ENCODE measurements at places on chromosomes 3 and 15. TPM values are rescaled to one million over a fixed set of nuclear protein-coding genes. Genes with fewer than 3 reads are reported as not detected.

KBTBD13 gene
- total RNA-seq, result not detected

CCR5 gene
- total RNA-seq, result not detected

WNT5A gene
- 30.4 TPM for total RNA-seq

MYO5A gene
- total RNA-seq, result 45.4 TPM

TICRR gene
- 2.3 TPM for total RNA-seq

PDZRN3 gene
- 34.1 TPM for total RNA-seq

NPAP1 gene
- not detected for total RNA-seq

PRKCI gene
- total RNA-seq, result 43.8 TPM

DNA sequence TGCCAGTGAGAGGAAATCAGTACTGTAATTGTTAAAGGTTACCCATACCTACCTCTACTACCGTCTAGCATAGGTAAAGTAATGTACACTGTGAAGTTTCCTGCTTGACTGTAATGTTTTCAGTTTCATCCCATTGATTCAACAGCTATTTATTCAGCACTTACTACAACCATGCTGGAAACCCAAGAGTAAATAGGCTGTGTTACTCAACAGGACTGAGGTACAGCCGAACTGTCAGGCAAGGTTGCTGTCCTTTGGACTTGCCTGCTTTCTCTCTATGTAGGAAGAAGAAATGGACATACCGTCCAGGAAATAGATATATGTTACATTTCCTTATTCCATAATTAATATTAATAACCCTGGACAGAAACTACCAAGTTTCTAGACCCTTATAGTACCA, 265.5 kb downstream of the NR2F2 start:
- no peaks in the 10 kb centered on the region for H3K36me3 ChIP-seq
- peaks cover 23% of the 10 kb centered on the region for H3K27me3 ChIP-seq
- H3K27ac ChIP-seq, result no peak overlapping the region
- H3K4me1 ChIP-seq, result no peaks in the 10 kb centered on the region
- no peak for DNase-seq

DNA sequence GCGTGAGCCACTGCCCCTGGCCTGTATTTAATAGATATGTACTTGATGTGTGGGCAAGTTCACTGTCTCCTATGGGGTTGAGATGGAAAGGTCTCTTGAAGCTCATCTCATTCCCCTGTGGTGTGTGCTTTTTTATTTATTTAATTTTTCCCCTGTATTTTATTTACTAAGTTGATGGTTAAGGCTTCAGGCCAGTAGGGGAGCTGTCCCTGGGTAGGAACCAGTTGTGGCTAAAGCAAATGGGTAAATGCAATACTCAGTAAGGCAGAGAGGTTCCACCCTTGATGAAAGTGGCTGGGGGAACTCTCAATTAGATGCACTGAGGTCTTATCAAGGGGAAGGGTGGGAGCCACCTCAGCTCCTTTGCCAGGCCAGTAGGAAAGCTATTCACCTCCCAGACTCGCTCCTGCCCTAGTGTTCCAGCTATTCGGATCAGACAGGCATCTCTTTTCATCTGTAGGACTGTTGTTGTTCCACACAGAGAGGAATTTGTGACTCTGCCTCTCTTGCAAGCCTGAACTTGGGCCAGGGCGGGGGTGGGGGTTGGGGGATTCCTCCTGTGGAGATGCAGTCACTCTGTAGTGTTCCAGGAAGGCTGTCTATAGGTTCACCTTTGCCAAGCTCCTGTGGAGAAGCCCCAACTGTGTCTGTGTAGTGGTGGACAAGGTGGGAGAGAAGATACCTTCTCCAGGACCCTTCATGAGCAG, 26.1 kb downstream of the PCCB start:
- H3K4me1 ChIP-seq, result peaks cover 3% of the 10 kb centered on the region
- H3K4me3 ChIP-seq, result no peak overlapping the region
- peaks cover 59% of the 10 kb centered on the region for H3K36me3 ChIP-seq
- DNase-seq, result no peak
- no peak overlapping the region for H3K27ac ChIP-seq

- H3K4me3 ChIP-seq, result no peak overlapping the region
- no peak for DNase-seq
- no peaks in the 10 kb centered on the region for H3K36me3 ChIP-seq
- peaks cover 2% of the 10 kb centered on the region for H3K27me3 ChIP-seq
- H3K4me1 ChIP-seq, result no peaks in the 10 kb centered on the region
Measured at GRCh38 chr3:38960042-38960622, 91.6 kb downstream of the SCN11A start.

DNA sequence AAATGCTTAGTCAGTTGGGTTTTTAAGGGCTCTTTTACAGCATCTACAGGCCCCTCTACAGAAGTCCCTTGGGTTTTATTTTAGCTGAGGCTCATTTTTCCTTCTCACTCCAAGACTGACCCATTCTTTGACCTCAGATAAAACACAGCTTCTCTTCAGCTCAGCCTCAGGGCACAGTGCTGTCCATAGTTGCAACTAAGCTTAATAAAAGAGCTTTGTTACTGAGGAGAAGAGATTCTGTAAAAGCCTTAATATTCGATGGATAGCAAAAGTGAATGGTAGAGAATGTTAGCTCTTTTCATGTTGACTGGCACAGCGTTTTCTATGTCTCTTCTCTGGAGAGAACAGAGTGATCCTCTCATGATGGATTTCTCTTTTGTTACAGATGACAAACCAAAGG, 277.9 kb downstream of the BBX start:
- H3K27ac ChIP-seq, result no peak overlapping the region
- DNase-seq, result no peak
- H3K36me3 ChIP-seq, result peaks cover 53% of the 10 kb centered on the region
- H3K4me3 ChIP-seq, result no peak overlapping the region
- peaks cover 47% of the 10 kb centered on the region for H3K4me1 ChIP-seq

- no peak for DNase-seq
- H3K27me3 ChIP-seq, result no peaks in the 10 kb centered on the region
- H3K27ac ChIP-seq, result peak overlapping the region; percentile 97
- peaks cover 59% of the 10 kb centered on the region for H3K4me1 ChIP-seq
Measured at GRCh38 chr15:90413411-90414379, 25.7 kb downstream of the IQGAP1 start.

DNA sequence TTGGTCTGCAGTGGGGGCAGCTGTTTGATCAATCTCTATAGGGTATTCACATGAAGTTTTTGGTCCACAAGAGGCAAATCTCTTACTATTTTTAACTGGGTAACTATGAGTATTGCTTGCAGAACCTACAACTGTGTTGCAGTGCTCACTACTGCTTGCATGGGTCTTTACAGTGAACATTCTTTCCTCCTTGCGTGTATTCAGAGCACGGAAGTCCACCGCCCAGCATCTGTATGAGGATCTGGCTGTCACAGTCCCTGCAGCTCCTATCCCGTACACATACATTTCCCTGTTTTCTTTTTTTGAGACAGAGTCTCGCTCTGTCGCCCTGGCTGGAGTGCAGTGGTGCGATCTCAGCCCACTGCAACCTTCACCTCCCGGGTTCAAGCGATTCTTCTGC, 449.9 kb downstream of the FGF12 start:
- H3K4me1 ChIP-seq, result no peaks in the 10 kb centered on the region
- no peaks in the 10 kb centered on the region for H3K27me3 ChIP-seq
- H3K4me3 ChIP-seq, result no peak overlapping the region
- no peaks in the 10 kb centered on the region for H3K36me3 ChIP-seq
- H3K27ac ChIP-seq, result no peak overlapping the region

DNA sequence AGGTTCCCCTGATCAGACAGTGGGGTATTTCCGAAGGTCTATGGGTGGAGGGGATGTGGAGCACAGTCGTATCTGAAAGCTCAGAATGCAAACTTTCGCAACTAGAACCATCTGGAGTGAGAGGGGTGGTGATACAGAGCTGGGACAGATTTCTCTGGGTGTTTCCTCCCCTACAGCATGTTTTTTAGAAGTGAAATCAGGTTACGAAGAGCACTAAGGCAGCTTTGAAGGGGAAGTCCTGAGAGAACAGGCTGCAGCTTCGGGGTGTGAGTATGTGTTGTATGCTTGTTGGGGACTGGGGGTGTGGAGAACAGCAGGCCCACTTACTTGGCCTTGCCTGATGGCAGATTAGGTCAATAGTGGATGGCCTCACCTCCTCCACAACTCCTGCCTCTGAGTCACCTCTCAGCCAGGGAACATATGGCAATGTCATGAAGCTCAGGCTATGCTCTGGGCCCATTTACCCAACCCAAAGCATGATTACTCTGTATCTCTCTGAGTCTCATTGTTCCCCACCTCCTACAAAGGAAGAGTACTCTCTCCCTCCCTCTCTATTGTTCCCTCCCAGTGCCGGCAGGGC, 107.2 kb upstream of the RASGRP1 start:
- no peak overlapping the region for H3K27ac ChIP-seq
- DNase-seq, result no peak
- no peaks in the 10 kb centered on the region for H3K36me3 ChIP-seq
- no peaks in the 10 kb centered on the region for H3K4me1 ChIP-seq

DNA sequence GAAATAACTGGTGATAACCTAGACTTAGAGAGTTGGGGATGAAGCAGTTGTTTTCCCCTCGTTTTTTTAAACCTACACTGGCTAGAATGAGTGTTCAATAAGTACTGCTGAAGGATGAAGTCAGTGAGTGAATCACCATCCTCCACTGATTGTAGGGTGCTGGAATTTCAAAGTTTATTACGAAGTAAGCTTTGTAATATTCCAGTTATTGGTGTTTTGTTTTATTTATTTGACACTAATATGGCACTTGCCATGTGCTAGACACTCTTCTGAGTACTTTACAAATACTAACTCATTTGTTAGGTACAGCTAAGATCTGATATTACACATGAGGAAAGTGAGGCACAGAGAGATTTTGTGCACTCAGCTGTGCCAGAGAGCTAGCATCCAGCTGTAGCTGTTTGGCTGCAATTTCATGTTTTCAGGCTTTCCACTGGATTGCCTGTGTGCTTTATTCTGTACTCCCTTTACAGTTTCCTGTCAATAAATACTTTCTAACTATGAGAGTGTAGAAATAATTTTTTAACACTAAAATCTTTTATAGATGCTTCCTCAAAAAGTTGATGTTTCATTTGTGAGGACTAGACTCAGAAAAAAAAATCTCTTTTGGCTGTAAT, 5.8 kb downstream of the MAP2K5 start:
- DNase-seq, result no peak
- H3K27me3 ChIP-seq, result no peaks in the 10 kb centered on the region
- H3K4me3 ChIP-seq, result peak overlapping the region; percentile 63
- H3K4me1 ChIP-seq, result peaks cover 48% of the 10 kb centered on the region

DNA sequence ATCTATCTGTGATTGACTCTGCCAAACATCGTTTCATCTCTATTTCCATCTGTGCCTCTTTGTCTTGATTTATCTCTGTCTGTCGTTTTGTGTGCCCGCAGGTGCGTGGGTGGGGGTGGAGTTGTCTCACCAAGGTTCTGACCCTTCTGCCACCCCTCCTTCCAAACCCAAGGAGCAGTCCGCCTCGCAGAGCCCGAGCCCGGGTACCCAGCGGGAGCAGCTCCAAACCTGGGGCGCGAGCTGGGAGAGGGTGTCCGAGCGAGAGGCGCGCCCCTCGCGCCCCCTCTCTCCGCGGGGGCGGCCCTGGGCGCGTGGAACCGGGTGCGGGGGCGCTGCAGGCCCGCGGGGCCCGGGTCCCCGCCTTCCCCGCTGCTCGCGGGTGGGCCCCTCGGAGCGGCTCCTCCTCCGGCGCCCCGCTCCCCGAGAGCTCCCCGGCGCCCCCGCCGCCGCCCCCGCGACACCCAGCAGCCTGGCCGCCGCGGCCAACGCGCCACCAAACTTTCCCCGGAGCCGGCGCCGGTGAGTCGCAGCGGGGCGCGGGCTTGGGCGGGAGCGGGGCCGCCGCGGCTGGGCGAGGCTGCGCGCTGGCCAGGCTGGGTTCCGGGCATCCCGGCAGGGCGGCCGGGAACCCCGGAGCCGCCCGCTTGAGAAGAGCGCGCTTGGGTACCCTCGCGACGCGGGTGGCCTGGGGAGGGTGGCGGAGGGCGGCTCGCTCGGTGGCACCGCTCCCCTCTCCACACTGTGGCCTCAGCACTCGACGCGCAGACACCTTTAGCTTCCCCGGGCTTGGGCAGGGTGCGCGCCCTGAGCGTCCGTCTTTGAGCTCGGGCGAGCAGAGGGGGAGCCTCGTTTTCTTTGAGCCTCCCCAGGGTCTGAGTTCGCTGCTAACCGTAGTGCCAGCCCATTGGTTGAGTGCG, at the start of gene HRH1:
TSS of gene HRH1 (plus strand) at position 458 of the 917 bp plus-strand sequence. CDS start 104,545 bp downstream, outside the sequence.
- peaks cover 54% of the 10 kb centered on the region for H3K4me1 ChIP-seq
- H3K36me3 ChIP-seq, result no peaks in the 10 kb centered on the region
- H3K27ac ChIP-seq, result peak within 1 kb of the TSS; percentile 93
- H3K4me3 ChIP-seq, result peak within 1 kb of the TSS; percentile 87

DNA sequence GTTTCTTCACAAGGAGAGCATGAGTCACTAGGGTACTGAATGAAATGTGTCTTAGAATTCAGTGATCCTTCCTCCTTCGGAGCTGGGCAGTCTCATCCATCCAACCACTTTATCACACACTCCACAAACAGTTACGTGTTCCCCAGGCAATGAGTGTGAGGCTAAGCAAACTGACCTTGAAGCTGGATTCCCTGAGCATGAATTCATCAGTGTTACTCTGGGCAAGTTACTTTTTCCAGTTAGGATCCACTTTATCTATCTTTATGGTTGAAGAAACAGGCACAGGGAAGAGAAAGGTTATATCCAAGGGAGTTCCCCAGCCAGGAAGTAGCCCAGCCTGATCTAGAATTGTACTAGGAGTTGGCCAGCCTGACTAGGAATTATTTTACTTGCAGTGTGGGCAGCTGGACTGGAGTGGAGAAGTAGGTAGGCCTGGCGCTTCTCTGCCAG, 17.1 kb upstream of the GCNT3 start:
- H3K36me3 ChIP-seq, result no peaks in the 10 kb centered on the region
- no peaks in the 10 kb centered on the region for H3K4me1 ChIP-seq
- no peak overlapping the region for H3K27ac ChIP-seq
- DNase-seq, result no peak
- peaks cover 22% of the 10 kb centered on the region for H3K27me3 ChIP-seq

- no peak overlapping the region for H3K4me3 ChIP-seq
- H3K27ac ChIP-seq, result no peak overlapping the region
- no peaks in the 10 kb centered on the region for H3K36me3 ChIP-seq
- no peak for DNase-seq
- no peaks in the 10 kb centered on the region for H3K27me3 ChIP-seq
- H3K4me1 ChIP-seq, result no peaks in the 10 kb centered on the region
Measured at GRCh38 chr3:32349184-32349583, 42.5 kb upstream of the CMTM7 start.

- peaks cover 14% of the 10 kb centered on the region for H3K36me3 ChIP-seq
- H3K27me3 ChIP-seq, result no peaks in the 10 kb centered on the region
- DNase-seq, result no peak
Measured at GRCh38 chr3:50258979-50259378, 10.0 kb upstream of the SEMA3B start.

DNA sequence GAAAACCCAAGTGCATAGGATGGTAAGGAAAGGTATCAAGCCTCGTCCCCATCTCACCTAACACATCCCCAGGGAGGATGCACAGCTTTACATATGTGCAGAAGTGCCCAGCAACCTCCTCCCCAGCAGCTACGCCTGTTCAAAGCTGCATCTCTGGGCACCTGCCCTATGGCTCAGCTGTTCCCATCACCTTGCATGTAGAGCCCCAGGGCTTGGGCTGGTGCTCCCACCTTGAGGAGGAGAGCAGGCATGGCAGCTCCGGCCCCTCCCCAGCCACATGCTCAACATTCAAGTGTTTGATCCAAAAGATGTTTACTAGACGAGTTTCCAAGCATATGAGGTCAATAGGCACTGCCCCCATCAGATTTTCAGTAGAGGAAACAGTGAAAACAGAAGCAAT, 173.5 kb downstream of the ATP10A start:
- H3K36me3 ChIP-seq, result peaks cover 60% of the 10 kb centered on the region
- DNase-seq, result no peak
- H3K4me1 ChIP-seq, result peaks cover 11% of the 10 kb centered on the region
- H3K27ac ChIP-seq, result no peak overlapping the region
